ENCODE measurements at places on chromosomes 2 and 18.

GRCh38 chr2:47818777-47819176 is 35.8 kb downstream of the MSH6 start:
- no peak for DNase-seq

DNA sequence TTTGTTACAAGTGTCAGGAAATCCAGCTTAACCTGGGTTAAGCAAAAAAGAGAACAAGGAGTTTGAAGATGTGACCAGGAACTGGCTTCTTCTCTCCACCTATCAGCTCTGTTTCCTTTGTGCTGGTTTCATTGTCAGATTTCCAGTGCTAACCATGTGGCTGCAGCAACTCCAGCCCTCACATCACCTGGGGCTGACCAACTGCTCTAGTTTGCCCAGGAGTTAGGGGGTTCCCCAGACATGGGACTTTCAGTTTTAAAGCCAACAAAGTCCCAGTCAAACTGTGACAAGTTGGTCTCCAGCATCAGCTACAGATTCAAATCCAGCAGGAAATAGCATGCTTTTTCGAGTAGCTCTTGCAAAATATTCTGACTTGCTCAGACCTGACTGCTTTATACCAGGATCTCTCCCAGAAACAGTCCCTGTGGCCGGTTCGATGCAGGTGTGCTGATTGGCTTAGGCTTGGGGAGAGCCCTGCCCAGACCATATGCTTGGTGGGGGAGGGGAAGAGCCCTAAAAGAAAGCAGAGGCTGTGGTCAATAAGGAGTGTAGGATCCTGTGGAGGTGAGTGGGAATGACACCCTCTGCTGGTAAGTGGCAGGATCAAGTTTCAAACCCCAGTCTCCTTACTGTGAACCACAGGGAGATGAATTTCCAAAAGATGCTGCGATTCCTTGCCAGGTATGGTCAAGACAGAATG is 49.5 kb downstream of the KCNE4 start:
- DNase-seq, result peak; percentile 31

- DNase-seq, result peak; percentile 79
Measured at GRCh38 chr18:8704361-8705237, 757 bp upstream of the MTCL1 start.

GRCh38 chr2:233009661-233010060 is 3.4 kb downstream of the NGEF start:
- DNase-seq, result no peak

- peak; percentile 85 for DNase-seq
Measured at GRCh38 chr18:9849407-9850283, 36.1 kb upstream of the TXNDC2 start.

DNA sequence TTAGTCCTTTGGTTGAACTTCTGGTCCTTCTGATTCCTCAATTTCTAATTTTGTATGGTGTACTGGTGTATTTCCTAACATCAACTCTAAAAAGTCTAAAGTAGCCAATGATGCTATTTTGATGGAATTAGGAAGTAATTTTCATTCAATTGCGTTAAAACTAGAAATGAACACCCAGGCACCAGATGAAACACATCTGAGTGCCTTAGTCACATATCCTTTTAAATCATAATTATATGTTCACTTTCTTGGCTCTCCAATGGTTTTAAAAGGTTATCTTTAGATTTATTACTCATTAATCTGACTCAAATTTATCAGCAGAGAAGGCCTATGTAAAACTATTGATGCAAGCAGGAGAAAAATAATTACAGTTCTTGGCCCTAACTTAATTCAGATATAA is 119.7 kb downstream of the GAREM1 start:
- DNase-seq, result no peak

GRCh38 chr2:174902506-174903263 is 102.5 kb downstream of the CHN1 start:
- DNase-seq, result peak; percentile 29

DNA sequence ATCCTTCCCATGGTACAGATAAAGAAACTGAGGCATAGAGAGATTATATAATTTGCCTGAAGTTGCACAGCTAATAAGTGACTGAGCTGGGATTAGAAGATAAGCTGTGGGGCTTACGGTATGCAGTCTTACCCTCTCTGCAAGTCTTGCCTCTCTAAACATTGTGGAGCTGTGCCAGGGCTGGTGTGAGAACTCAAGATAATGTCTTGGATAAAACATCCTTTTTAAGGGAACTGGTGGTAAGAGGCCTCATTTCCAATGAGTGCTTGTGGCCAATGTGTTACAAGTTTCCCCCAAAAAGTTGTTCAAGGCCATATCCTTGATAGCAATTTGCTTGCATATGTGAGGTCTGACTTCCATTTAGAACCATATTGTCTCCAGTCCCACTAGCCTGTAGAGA is 84.3 kb upstream of the ETAA1 start:
- DNase-seq, result peak; percentile 6

DNA sequence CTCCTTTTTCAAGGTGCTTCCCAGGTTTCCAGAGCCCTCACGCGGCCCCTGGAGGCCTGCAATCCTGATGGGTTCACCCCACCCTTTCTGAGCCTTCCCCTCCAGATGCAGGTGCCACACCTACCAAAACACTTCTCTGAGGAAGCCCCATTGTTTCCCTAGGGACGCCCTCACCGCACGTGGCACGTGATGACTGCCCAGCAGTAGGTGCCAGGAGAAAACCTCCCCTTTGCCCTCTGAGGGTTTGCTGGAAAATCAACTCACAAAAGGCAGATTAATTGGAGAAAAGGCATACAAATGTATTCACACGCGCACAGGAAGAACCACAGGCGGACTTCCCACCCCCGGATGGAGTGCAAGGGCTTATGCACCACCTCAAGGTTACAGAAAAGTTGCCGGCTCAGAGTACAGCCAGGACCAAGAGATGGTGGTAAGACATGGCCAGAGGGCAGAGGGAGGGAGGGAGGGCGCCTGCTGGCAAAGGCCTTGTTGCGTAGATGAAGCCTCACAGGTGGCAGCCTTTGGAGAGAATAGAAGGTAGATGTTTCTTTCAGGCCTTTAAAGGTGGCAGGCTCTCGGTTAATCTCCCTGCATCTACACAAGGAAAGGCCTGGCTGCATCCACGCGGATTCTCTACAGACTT is 269.4 kb upstream of the RAB6C start:
- DNase-seq, result no peak

- no peak for DNase-seq
Measured at GRCh38 chr2:211144078-211144477, 587.7 kb downstream of the CPS1 start.

- DNase-seq, result no peak
Measured at GRCh38 chr18:79631761-79632446, 47.7 kb upstream of the CTDP1 start.

GRCh38 chr2:858646-859045 is 92.0 kb upstream of the SNTG2 start:
- DNase-seq, result no peak

GRCh38 chr2:225670111-225670974 is 270.8 kb downstream of the NYAP2 start:
- DNase-seq, result no peak

GRCh38 chr2:12651641-12652040 is 65.1 kb upstream of the TRIB2 start:
- DNase-seq, result no peak

DNA sequence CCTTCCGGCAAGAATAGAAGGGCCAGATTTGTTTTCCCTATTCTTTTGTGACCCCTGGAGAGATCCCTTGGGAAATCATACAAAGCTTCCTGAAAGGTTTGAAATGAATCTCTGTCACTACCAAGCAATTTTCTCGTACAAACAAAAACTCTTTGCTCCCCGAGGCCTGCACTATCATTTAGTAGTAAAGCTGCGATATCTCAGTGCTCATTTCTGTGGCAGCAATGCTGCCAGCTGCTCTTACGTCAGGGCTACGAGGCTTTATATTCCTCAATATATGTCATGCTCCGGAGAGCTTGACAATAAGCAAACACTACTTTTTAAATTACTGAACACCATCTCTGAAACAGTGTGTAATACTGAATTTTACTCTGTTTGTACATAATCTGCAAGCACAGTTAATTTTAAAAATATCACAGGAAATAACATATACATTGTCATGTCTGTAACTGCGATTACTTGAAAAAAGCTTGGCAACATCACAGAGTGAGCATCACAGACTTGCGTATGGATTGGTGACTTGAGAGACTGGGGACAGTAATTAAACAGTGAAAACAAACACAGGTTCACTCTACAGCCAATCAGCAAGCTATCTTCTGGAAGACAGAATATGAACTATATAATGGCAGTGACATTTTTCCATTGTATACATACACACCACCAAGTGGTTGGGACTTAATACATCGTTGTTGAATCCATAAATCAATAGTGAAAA is 403.3 kb upstream of the NETO1 start:
- DNase-seq, result no peak

- DNase-seq, result no peak
Measured at GRCh38 chr18:48385596-48385995, 23.6 kb downstream of the ZBTB7C start.

- DNase-seq, result no peak
Measured at GRCh38 chr2:118853651-118854291, 6.3 kb upstream of the EN1 start.

DNA sequence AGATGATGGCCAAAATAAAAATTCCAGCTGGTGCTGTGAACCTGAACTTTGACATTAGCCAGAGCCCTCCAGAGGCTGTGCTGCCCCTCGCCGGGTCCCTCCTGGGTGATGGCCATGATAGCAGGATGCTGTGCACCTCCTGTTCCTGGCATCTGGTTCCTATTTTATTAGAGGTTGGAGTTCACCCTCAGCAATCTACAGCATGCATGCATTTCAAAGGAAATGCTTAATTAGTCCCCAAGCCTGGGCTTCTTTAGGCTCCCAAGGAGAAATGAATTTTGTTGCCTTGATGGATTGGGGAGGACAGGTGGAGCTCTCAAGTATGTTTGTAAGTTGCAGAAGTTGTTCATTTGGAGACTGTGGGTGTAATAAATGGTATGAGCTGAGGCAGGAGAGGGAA is 166.9 kb downstream of the GLI2 start:
- no peak for DNase-seq

GRCh38 chr2:121748202-121748601 is 7.2 kb upstream of the TSN start:
- peak; percentile 60 for DNase-seq

DNA sequence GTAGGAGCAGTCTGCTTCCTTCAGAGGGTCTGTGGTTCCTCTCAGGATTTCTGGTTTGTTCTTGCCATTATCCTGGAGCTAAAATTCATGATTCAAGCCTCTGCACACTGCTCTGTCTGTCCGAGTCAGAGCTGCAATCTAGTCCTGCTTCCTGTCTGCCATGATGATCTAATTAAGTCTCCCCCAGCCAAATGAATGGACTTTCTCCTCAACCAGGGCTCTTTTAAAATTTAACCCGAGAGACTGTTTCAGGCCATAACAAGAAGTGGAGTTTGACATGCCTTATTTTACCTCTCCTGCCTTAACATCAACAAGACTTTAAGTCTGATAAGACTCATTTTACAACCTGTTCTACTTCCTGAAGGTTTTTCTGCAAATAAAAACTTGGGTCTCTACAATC is 1009.6 kb upstream of the DDX18 start:
- DNase-seq, result no peak

- DNase-seq, result no peak
Measured at GRCh38 chr18:24885276-24885675, 424.8 kb downstream of the HRH4 start.

Data from hematopoietic multipotent progenitor cell treated with erythropoietin and hydrocortisone succinate and interleukin-3 and kit ligand, for 8 days (in vitro differentiated cells).